ENCODE measurements at places on chromosomes 11 and 22. TPM values are rescaled to one million over a fixed set of nuclear protein-coding genes. Genes with fewer than 3 reads are reported as not detected.

GRCh38 chr11:112616327-112617097 is 344.7 kb upstream of the NCAM1 start:
- DNase-seq, result no peak

DNA sequence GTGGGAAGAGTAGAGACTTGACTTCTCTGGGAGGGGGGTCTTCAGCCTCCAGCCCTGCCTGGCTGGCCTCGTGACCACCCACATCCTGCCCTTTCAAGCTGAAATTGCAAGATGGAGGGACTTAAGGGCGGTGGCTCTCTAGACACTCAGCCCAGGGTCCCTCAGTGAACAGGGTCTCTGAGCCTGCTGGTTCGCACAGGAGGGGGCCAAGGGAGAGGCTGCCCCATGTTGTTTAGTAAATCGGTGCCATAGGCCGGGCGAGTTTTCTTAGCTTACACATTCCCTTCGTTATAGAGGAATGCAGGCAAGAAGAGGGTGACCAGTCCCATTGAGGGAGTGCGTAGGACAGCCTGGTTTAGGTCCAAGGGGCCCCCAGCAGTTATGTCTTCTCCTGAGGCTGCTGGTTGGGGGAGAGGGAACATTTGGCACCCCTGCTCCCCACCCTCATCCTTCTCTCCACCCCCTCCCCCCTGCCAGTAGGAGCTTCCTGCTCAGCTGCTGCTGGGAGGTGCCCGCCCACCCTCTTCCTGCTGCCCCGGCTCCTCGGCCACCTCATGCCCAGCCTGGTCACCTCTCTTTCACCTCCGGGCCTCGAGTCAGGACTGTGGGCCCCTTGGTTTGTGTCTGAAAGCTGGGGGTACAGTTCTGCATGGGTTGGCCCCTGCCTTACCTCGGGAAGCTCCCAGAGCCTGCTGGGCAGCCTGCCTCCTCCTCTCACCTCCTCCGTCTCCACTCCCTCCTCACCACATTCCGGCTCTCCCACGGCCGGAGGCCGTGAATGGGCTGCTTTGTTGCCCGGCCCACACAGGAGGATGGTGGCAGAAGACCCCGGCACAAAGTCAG is 3.9 kb downstream of the FRMD8 start:
- no peak for DNase-seq

- DNase-seq, result no peak
Measured at GRCh38 chr11:129324533-129325175, 51.0 kb upstream of the BARX2 start.

- DNase-seq, result no peak
Measured at GRCh38 chr11:132451942-132452601, 1080.2 kb downstream of the OPCML start.

GRCh38 chr11:1036303-1036923 is at the start of gene MUC6:
TSS of gene MUC6 (minus strand) at chr11:1036718. CDS start at chr11:1036655, 63 bp downstream.
- DNase-seq, result no peak

- no peak for DNase-seq
Measured at GRCh38 chr11:763073-763463, 14.2 kb downstream of the GATD1 start.

- DNase-seq, result no peak
Measured at GRCh38 chr11:63699896-63700295, 18.6 kb downstream of the RTN3 start.

GRCh38 chr11:120167659-120168058 is 29.7 kb upstream of the TRIM29 start:
- DNase-seq, result no peak

- no peak for DNase-seq
Measured at GRCh38 chr11:68541991-68542390, 81.4 kb downstream of the PPP6R3 start.

DNA sequence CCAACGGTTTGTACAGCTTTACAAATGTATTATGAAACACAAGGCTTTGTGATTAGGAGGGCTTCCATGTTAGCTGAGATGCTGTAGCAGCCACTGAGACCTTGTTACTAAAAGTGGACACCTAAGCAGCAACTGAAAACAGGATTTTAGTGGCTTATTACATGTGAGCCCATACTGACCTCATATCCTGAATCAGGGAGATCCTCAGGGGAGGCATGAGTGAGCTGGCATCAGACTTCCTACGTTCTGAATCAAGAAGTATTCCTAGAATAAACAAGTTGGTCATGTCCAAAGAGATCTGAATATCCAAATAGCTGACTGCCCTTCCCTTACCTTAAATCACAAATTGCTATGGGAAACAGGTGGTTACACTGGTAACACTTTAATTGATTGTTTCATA is 59.1 kb upstream of the SCUBE2 start:
- no peak for DNase-seq

GRCh38 chr22:41157083-41157482 is 48.0 kb upstream of the L3MBTL2 start:
- DNase-seq, result no peak

DNA sequence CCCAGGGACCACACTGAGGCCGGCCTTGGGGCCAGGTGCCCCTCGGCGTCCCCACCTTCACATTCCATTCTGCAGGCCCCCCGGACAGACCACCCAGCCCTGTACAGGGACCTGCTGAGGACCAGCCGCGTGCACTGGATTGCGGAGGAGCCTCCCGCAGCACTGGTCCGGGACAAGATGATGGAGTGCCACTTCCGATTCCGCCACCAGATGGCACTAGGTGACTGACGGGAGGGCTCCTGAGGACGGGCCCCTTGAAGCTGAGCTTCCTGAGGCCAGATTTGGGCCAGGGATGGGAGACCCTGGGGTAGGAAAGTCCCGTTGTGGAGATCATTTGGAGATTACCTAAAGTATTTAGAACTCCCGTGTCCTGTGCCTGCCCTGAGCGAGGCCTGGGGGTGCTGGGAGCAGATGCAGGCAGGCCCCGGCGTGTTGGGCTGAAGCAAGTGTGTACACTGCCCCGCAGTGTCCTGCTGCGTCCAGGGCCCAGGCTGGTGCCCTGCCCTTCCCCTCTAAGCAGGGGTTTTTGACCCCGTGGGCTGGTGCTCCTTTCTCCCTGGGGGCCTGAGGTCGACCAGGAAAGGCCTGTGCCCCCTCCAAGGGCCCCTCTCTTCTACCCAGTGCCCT is 20.0 kb downstream of the TRMU start:
- no peak for DNase-seq

DNA sequence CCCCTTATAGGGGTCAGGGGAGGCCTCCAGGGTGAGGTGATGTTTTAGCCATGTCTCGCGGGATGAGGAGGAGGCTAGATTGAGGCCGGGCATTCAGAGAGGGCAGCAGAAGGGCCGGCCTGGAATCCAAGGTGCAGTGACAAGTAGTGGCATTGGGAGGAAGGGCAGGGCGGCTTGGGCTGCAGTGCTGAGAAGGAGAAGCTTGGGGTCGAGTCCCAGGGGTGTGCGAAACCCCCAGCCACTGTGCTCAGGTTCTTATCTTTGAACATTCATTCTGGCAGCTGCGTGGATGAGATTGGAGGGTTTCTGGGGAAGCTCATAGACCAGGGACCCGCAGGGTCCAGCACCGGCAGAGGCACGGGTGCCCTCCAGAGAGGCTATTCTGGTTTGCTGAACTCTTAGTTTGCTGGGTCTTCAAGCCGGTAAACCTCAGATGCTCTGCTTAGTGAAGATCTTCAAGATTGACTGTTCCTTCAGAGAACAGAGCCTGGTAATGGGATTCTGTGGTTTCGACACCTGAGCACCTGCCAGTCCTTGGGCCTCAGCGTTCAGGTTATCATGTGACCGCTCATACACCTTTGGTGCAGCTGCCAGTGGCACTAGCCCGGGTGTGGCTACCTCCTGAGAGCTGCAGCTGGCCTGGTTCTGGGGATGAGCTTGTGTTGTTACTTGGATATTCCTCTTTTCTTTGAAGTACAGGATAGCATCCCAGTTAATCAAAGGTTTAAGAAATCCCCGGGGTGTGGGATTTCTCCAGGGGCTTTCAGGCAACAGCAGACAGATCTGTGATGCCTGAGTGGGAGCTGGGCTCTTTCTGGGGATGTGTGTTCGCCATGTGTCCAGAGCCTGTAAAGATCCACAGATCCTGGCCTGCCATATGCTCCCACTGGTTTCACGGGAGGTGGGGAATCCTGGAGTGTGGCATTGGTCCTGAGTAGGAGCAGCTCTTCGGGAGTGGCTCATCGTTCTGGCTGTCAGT is 152.8 kb downstream of the TBC1D22A start:
- DNase-seq, result no peak

DNA sequence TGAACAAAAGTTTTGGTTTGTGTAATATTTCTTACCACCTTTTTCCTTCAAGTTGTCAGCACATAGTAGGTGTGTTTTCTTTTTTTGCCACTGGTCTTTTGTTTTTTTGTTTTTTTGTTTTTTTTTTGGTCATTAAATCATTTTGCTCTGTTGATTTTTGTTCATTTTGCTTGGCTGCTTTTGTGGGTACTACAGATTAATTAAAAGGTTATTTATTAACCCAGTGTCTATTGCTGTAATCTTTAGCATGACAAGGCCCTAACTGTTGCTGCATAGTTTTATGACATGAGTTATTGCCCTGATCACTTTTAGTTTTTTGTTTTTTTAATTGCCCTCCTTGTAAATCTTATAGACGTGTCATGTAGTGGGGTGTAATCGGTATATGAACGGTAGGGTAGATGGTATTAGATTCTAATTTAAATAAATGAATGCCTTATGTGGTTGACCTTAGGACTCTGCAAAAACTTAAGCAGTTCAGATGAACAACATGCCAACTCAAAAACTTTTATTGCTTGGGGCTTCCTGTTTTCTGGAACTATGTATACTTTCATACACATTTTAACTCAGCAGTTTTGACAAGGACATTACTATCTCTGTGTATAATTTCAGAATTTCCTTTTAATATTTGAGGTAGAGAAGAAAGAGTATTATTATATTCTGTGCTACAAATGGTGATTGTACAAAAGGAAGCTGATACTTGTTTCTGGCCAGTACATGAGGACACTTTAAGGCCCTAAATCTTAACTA is 7.9 kb downstream of the EWSR1 start:
- no peak for DNase-seq

DNA sequence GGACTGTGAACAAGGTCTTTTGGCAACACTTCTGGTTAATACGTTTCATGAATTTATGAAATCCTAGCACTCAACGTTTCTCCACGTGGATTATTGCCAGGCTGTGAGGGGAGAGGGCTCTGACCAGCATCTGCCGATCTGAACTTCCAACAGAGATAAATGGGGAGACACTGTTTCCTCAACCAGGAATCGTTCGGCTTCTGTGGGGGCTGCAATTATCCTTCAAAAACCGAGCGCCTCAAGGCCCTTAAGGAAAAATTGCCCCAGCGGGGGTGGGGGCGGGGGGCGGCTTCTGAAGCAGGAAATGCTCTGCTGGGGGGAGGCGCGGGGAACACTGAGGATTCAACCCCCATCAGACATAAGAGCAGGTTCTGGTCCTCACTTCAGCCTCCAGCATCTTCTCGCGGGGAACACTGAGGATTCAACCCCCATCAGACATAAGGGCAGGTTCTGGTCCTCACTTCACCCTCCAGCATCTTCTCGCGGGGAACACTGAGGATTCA is 155.6 kb downstream of the BRD1 start:
- DNase-seq, result no peak

GRCh38 chr22:42680648-42681047 is 31.5 kb upstream of the CYB5R3 start:
- DNase-seq, result no peak

DNA sequence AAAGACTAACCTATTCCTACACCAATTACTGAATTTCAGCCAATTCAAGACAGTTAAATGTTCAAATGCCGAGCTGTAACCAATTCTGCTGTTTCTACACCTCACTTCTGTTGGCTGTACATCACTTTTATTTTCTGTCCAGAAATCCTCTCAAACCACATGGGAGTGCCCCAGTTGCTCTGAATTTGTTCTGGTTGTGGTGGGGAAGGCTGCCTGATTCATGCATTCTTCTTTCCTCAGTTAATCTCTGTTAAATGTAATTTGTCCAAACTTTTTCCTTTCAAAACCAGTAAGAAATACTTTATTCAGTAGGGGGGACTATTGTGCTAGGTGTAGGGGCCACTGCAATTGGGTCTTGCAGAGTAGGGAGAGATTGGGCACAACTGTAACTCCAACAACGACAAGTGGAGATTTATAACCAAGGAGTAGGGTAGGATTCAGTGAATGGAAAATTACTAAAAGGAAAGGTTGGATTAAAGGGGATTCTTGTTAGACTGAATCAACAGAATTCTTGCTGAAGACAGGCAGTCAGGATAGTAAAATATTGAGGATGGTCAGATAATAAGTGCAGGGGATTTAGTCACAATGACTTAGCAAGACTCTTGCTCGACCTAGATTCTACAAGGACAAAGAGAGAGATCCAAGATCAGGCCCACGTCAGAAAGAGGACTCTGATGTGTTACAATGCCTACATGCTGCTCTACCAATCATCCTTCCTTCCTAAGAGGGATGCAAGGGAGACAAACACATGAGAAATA is 593.5 kb upstream of the FAT3 start:
- no peak for DNase-seq

DNA sequence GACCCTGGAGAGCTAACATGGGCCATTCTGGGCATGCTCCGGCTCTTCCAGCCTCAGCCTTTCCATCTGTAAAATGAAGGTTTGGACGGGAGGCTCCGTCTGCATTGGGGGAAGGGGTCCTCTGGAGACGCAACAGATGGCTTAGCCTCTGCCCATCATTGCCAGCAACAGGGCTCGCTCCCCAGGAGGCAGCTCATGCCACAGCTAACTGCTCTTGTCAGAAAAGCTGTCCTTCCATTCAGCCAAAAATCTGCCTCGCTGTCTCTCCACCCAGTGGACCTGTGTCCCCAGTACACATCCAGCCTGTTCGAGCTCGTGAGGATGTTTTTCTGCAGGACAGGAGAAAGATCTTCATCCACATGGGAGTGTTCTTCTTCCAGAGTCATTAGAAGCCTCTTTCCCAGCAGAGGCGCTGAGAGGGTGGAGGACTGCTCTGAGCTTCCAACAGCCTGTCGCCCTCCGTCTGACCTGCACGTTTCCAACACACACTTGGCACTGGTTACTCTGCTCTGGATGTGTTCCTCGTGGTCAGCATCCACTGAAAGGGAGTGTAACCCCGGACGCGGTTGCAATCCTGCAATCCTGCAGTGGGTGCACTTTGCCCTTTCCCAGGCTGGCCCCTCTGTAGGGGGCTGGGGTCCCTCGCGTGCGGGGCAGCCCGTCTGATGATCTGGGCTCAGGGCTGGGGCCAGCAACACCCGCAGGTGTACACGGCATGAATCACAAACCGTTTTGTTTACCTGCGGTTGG is 1340.9 kb downstream of the TBC1D22A start:
- DNase-seq, result no peak

DNA sequence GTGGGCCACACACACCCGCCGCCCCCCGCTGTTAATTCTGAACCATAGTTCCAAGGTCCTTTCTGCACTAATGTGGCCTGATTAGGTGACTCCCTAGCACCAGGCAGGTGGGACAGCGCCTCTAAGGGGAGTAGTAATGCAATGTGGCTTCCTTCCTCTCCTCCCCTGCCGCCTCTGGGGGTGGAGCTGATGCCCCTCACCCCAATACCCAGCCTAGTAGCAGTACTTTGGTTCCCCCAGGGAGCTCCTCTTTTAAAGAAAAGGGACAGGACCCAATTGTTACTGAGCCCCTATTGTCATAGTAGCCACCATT is 14.4 kb downstream of the RTN4RL2 start:
- no peak for DNase-seq

GRCh38 chr22:37624017-37624365 is 15.4 kb downstream of the GGA1 start:
- no peak for DNase-seq

The OR8H2 gene
- polyA plus RNA-seq, result not detected

The SCGB1C1 gene
- polyA plus RNA-seq, result not detected

The ARHGAP8 gene
- polyA plus RNA-seq, result 52.6 TPM

The CSNK2A3 gene
- polyA plus RNA-seq, result 1.8 TPM

The MMP7 gene
- polyA plus RNA-seq, result 22.7 TPM

The OR5AR1 gene
- polyA plus RNA-seq, result not detected

The INSC gene
- 0.93 TPM for polyA plus RNA-seq
